Fibroblast of skin of back (primary cell): ENCODE measurements at places on chromosomes 6 and 20.

GRCh38 chr6:1603708-1604107, 6.0 kb upstream of the FOXC1 start:
- no peak for DNase-seq

- DNase-seq: no peak
Measured at GRCh38 chr6:93416571-93417420, 2.6 kb downstream of the EPHA7 start.

DNA sequence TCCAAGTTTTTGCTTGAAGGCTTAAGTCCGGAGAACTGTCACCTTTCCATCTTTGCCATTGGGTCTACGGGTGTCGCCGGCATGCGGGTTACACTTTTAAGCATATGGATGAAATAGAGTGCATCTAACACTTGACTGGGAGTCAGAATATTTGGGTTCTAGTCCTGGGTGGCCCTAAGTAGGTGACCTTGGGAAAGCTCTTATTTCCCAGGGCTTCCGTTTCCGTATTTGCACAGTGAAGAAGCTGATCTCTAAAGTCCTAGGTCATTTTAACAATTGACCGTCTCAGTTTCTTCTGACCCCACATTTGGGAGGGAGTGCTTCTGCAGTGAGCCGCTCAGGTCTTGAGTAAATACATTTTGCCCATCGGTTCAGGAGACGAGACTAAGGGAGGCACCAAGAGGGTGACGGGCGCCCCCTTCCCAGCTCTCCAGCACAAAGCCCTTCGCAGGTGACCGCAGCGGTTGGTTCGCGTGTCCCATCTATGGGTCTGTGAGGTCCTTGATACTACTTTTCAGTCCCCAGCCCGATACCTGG, 651 bp upstream of the BLTP3A start:
- peak; percentile 18 for DNase-seq

DNA sequence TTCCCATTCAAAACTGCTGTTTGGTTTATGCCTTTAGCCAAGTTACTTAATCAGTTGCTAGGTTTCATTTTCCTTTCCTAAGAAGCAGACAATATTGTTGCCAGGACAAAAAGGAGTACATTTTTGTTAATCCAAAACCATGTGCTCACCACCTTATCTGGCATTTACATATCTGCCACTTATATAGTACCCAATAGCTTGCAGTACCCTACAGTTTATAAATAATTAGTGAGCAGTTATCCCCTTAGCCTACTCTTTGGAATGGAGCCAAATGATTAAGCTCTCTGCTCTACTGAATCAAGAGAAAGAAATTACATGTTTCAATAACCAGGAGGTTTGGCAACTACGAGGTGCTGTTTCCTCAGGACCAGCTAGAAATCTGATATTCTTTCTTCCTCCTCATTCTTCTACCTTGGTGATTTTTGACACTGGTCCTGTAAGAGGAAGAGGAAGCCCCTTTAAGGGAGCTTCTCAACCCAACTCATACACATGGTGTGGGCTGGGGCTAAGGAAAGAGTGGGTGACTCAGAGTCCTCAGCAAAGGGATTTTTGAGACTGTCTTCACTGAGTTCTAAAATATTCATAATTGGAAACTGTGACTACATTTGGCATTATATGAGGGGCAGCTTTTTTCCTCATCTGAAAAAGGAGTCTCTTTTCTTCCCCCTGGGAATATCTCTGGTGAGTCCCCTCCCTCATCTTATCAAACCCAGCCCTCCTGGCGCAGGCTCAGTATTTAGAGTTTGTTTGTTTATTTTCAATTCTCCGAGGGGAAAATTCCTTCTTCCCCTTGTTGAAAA, 1.5 kb downstream of the ZNFX1 start:
- DNase-seq: peak; percentile 78

DNA sequence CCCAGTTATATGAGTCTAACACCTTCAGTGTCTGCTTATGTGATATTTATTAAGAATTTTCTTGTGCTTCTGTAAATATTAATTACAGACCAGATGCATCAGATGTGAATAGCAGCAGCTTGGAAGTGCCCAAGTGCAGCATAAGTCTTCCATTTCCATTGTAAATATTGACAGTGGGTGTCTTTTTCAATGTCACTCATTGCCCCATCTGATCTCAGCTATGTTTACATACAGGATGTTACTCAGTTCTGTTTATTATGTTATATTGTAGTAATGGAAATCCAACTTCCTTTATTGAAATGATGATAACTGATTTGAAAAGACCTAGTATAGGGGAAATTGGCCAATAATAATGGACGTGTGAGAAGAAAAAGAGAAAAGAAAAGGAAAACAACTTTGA, 296.7 kb downstream of the SAMD5 start:
- no peak for DNase-seq

DNA sequence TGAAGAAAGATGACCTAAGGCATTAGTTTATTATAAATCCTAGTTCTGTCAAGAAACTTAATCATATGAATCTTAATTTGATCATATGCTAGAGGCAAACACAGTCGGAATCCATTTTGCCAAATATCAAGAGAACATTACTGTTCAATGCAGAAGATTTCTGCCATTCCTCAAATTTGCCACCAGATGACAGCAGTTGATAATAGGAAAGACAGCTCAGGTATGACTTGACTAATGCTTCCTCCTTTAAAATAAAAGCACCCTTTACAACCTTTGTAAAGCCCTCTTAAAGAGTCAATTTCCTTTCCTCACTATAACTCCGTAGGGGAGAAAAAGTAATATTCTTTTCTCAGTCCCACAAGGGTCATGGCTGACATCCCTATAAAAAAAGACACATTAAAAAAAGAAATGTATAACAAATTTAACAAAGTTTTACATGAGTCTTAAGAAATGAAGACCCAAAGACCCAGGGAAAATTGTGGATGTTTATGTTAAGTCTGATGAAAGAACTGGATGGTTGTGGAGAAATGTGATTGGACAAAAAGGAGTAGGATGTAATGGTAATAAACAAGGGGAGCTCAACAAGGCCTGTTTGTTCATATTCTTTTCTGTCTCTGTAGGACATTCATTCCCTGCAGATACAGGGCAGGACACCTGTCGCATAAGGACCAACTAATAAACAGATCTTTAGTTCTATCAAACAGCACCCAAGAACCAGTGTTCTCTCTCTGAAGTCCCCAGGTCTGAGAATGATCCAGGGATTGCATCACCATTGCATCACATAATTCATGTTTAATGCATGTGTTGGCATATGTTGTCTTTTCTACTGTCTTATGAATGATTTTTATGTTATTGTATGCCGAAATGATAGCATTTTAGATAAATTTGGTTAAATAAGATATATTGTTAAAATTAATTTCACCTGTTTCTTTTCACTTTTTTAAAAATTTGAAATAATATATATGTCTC, 23.0 kb upstream of the IL17A start:
- peak; percentile 11 for DNase-seq

GRCh38 chr6:113625850-113626249, 231.3 kb upstream of the MARCKS start:
- DNase-seq: no peak

DNA sequence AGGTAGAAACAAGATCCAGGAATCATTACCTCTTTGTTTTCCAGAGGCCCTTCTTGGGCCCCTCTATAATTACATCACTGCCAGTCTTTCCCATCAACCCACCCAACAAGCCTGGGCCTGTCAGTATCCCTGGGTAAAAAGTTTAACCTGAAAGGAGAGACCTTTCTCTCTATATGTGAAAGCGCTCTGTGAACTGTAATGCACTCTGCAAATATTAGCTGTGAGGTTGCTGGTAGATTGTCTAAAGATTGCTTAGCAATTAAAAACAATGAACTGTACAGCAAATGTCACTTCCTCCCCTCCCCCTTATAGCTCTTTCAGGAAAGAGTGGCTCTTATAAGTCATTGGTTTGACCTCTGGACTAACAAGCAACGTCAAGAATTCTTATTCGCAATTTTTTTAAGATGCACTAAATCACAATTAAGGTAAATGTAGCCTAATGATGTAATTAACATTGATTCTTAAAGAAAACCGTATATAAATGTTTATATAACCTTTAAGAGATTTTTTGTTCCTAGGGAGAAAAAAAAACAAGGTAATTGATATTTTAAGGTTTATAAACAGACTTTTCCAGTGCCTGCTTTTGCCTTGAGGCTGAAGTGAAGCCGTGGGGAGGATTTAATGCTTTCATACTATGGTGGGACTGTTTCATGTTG, 18.4 kb downstream of the ECT2L start:
- no peak for DNase-seq

GRCh38 chr6:157203764-157204163, 119.6 kb downstream of the TMEM242 start:
- no peak for DNase-seq

DNA sequence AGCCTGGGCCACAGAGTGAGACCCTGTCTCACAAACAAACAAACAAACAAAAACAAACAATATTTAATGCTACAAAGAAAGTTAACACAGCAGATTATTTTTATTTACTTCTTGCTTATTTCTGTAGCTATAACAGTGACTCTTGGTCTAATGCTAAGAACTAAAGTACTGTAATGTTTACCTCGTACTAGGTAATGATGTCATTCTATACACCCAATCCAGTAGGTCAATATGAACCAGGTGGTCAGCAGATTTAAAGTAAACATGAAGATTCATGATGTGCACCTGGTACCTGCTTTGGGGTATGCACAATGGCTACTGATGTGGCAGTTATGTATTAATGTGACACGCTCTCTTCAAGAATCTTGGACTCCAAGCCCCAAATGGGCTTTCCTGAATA, 36.6 kb upstream of the CARMIL1 start:
- no peak for DNase-seq

DNA sequence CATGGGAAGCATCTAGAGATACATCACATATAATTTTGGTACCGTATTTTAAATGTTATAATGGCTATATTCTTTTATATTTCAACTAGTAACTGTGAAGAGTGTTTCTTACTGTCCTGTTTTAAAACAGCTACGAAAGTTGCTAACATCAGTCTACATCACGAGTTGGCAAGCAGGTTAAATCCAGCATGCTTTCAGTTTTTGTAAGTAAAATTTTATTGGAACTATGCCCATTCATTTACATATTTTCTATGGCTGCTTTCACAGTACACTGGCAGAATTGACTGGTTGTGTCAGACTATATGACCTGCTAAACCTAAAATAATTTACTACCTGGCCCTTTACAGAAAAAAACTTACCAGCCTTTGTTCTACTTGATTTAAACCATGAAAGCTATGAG, 478.1 kb downstream of the PHF3 start:
- DNase-seq: no peak

GRCh38 chr6:148497717-148498116, 155.1 kb downstream of the SASH1 start:
- DNase-seq: no peak
